Caudate nucleus (tissue), 63 donors: ENCODE measurements at places on chromosomes 5 and 9.

GRCh38 chr5:139955616-139956273 lies 87.4 kb downstream of the NRG2 start:
- DNase-seq: no peak

- DNase-seq: no peak
Observed at GRCh38 chr5:146428658-146429057, 18.5 kb upstream of the TCERG1 start.

- no peak for DNase-seq
Observed at GRCh38 chr5:307306-307705, 14.2 kb upstream of the AHRR start.

- DNase-seq: no peak
Observed at GRCh38 chr5:42274913-42275312, 148.3 kb upstream of the GHR start.

- DNase-seq: no peak
Observed at GRCh38 chr9:118439441-118439840, 735.2 kb downstream of the TLR4 start.

DNA sequence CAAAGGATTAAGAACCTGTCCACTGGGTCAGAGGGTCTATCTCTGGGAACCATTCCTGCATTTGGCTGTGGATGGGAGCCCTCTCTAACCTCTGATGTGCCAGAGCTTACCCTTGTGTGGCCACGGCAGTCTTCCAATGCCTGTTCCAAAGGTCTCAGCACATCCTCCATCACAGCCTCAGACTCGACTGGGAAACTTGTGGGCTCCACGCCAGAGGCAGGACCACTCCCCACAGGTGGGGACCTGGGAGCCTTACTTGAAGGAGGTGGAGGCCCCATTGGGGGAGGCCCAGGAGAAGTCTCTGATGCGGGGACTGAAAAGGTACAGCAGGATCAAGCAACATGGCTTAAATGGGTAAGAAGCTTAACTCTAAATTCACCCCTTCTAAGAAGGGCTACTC lies 4.4 kb downstream of the EIF4EBP3 start:
- no peak for DNase-seq

DNA sequence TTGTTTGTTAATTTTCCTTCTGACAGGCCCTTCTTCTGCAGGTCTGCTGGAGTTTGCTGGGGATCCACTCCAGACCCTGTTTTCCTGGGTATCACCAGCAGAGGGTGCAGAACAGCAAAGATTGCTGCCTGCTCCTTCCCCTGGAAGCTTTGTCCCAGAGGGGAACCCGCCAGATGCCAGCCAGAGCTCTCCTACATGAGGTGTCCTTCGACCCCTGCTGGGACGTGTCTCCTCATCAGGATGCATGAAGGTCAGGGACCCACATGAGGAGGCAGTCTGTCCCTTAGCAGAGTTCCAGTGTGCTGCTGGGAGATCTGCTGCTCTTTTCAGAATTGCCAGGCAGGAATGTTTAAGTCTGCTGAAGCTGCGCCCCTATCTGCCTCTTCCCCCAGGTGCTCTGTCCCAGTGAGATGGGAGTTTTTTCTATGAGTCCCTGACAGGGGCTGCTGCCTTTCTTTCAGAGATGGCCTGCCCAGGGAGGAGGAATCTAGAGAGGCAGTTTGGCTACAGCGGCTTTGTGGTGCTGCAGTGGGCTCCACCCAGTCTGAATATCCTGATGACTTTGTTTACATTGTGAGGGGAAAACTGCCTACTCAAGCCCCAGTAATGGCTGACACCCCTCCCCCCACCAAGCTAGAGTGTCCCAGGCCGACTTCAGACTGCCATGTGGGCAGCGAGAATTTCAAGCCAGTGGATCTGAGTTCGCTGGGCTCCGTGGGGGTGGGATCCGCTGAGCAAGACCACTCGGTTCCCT lies 772.0 kb upstream of the FAM174A start:
- no peak for DNase-seq

DNA sequence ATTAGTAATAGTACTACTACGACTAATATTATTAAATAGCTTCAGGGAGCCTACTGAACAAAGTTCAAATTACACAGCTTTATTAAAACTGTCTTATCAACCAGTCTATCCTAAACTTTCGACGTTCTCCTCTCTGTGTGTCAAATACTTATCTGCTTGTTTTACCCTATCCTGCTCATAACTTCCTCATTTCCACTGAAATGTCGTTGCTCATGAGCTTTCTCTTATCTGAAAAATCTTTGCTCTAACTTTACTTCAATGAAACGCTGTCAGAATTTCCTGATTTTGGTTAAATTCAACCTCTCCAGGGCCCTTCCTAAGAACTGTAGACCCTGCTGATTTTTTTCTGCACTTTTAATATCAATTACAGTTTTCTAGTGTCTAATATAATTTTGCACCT lies 1431.0 kb upstream of the WWC1 start:
- DNase-seq: no peak

- no peak for DNase-seq
Observed at GRCh38 chr5:179614745-179615144, 8.7 kb downstream of the HNRNPH1 start.

- no peak for DNase-seq
Observed at GRCh38 chr5:25119650-25120049, 474.9 kb upstream of the CDH10 start.

- no peak for DNase-seq
Observed at GRCh38 chr9:116437411-116438370, 249.4 kb upstream of the TRIM32 start.

GRCh38 chr5:21615195-21615765 lies 1237.9 kb downstream of the CDH12 start:
- no peak for DNase-seq

GRCh38 chr5:65185468-65185867 lies 296.3 kb downstream of the ADAMTS6 start:
- no peak for DNase-seq

DNA sequence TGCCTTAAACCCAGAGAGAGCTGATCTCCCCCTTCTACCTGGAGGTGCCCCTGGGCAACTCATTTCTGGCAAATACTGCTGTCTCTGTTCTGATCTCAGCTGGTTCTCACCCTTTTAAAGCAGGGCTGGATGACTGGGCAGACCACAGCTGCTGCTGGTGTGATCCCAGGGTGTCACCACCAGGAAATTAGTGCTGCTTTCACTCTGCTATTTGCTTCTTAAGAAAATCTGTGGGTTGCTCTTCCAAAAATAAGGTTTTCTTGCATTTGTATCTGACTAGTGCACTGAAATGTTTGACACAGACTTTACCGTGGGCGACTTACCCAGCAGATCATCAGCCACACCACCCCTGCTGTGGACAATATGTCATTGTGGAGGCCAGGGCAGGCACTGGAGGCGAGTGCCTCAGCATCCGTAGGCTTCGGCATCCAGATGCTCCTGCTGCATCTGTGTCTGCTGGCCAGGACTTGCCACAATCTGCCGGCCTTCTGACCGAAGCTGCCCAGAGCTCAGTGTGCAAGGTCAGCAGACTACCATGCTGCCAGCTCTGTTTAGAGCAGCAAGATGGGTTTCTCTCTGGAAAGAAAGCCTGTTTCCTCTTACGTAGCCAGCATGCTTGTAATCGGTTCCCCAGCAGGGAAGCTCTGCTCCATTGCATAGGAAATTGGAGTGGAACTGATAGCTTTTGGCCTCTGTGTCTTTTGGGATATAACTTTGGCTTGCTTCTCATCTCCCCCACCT lies 13.6 kb downstream of the ARHGAP26 start:
- no peak for DNase-seq

- no peak for DNase-seq
Observed at GRCh38 chr9:90611121-90611520, 31.5 kb downstream of the DIRAS2 start.

DNA sequence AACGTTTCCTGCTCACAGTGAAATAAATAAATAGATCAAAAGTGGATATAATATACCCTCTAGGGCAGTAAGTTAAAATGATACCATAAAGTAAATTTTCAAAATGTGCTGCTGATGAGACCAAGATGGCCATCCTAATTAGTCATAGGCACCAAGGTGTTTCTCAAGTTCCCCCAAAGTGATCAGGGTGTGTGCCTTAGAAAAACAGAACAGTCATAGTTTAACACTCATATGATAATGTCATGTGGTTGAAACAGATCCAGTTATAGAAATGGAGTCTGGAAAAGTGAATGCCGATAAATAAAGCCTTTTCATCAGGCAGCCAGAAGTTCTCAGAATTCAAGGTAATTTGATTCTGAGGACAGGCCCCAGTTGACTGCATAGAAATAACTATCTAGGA lies 161.5 kb upstream of the CDKN2B start:
- DNase-seq: no peak

- DNase-seq: peak; percentile 50
Observed at GRCh38 chr9:117763314-117763713, 59.1 kb downstream of the TLR4 start.

DNA sequence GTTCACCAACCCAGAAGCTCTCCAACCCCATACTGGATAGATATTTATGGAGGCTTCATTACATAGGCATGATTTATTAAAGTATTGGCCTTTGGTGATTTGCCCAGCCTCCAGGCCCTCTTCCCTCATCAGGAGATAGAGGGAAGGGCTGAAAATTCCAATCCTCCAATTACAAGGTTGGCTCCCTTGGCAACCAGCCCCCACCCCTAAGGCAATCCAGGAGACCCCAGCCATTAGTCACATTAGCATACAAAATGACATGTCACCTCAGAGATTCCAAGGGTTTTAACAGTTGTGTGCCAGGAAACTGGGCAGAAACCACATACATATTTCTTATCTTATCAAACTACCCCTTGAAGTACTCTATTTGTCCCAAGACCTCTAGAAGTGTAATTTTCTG lies 210.0 kb downstream of the HINT1 start:
- no peak for DNase-seq

GRCh38 chr5:90602681-90603080 lies 44.1 kb downstream of the ADGRV1 start:
- no peak for DNase-seq

GRCh38 chr5:42836070-42836769 lies 24.5 kb upstream of the SELENOP start:
- DNase-seq: no peak

- DNase-seq: no peak
Observed at GRCh38 chr9:121569266-121569648, 69.6 kb upstream of the GGTA1 start.

- DNase-seq: no peak
Observed at GRCh38 chr5:96616801-96617200, 45.4 kb upstream of the CAST start.

GRCh38 chr9:115400796-115401195 lies 282.8 kb upstream of the TNC start:
- DNase-seq: no peak

DNA sequence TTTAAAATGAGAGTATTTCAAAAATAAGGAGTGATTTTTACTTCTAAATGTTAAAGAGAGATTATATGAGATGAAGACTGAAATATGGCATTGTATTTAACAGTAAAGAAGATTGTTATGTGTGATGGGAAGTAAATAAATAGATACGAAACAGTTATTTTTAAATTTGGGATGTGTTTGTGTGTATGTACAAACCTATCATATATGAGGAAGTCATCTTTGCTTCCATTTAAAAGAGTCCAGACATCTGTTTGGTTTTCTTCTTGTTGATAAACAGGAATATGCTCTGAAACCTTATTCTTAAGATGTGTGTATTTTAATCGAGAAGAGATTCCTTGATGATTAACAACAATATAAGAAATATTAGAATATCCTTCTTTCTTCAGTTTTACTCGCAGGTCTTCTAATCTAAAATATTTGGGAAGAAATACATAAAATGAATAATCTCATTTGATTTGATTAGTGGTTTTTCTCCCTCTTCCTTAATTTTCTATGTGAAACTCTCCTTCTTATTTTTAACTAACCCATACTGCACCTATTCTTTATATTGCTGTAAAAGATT lies 4.9 kb downstream of the SELENOP start:
- no peak for DNase-seq

- no peak for DNase-seq
Observed at GRCh38 chr9:128505414-128505765, 871 bp downstream of the GLE1 start.

DNA sequence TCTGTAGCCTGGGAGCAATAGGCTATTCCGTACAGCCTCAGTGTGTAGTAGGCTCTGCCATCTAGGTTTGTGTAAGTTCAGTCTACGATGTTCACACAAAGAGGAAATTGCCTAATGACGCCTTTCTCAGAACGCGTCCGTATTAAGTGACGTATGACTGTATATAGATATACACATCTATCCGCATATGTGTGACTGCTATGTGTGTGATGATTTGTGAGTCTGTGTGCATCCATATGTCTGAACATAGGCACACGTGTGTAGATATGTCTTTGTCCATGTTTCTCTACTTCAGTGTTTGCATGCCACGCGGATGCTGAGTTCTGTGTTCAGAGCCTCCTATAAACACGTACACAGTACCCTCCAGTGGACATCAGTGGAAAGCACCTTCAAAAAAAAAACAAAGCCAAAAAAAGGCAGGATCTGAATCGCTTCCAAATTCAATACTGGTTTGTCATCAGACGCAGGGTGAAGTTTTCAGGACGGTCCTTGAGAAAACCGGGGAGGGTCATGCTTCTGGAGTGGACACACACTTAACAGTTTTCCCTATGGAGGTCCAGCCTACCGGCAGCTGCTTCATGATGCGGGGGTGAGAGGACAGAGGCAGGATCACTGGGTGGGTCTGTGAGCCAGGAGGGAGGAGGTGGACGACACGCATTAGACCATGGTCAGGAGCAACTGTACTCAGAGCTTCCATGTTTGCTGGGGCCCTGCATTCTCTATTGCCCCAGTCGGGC lies 29.5 kb upstream of the ALDH1B1 start:
- DNase-seq: no peak

DNA sequence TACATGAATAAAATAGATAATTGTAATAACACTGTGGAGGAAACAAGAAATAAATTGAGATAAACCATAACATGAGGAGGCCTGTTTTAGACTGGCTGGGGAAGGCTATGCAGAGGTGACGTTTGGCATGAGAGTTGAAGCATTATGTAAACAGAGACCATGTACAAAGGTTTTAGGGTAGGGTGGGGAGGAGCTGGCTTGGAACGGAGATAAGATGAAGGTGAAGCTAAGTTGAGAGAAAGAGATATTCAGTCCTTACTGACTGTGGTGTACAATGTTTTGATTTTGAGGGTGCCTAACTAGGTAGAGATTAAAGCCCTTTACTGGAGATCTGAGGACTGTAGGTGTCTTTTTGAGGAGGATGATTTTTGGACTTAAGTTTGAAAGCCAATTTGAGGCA lies 17.8 kb downstream of the MAN2A1 start:
- no peak for DNase-seq
